HCT116 (cell line): ENCODE measurements at places on chromosomes 7 and 10.

- DNase-seq = no peak
Measured at GRCh38 chr10:56146806-56147205, 214.3 kb downstream of the ZWINT start.

DNA sequence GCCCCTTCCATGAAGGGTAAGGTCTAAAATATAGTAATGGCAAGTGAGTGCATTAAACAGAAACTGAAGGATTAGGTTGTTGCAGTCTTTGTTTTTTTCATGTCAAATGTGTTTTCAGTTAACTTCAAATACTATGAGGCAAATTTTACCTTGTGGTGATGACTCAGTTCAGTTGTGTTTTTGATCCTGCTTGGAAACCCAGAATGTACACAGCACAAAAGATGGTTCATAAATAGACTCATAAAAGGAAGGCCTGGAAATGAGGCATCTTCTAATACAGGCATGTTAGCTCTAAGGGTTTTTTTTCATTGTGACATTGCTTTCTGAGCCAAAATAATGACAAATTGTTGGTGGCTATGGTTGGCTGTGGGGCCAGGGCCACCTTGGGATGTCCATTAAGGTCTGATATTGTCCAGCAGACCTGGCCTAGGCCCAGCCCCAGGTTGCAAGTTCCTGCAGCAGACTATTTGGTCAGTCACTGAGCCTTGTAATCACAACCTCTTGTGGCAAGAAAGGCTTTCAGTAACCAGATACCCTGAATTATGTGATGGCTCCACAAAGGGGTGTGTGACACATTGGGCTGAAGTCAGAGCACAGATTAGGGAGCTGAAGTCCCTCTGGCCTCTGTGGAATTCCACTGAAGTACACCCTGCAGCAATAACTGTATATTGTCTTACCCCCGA lies 69.0 kb upstream of the SAMD8 start:
- DNase-seq = no peak

DNA sequence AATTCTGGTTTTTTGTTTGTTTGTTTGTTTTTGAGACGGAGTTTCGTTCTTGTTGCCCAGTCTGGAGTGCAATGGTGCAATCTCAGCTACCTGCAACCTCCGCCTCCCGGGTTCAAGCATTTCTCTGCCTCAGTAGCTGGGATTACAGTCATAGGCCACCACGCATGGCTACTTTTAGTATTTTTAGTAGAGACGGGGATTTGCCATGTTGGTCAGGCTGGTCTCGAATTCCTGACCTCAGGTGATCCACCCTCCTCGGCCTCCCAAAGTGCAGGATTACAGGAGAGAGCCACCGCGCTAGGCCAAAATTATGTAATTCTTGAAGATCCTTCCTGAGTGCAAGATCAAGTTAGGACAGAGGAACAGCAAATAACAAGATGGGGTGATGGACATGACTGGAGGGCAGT lies 719 bp downstream of the ZNF33B start:
- no peak for DNase-seq

DNA sequence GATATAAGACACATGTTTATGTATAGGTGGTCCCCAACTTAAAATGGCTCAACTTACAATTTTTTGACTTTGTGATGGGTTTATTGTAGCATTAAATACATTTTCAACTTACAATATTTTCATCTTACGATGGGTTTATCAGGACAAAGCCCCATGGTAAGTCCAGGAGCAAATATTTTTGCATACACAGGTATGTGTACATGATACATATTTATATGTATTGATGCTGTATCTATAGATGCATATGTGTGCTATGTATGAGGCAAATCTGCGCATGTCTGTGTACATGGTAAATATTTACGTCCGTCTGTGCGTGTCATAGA lies 664 bp upstream of the UBE3C start:
- no peak for DNase-seq

- no peak for DNase-seq
Measured at GRCh38 chr7:1725766-1726630, 55.9 kb downstream of the ELFN1 start.

DNA sequence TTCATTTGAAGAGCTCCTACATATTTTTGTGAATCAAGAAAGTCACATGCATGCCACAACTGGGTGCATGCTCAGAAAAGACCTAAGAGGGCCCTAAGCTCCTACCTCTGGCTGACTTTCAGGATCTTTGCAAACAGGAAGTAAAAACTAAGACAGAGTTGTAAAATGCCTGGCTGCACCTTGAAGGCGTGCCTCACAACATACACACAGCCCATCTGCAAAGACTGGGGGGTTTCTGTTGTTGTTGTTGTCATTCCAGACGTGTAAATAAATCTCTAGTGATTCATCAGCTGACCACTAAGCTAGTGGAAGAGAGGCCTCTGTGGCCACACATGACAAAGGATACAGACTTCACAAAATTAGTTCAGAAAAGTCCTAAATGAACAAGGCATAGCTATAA lies 31.8 kb downstream of the SMURF1 start:
- no peak for DNase-seq

DNA sequence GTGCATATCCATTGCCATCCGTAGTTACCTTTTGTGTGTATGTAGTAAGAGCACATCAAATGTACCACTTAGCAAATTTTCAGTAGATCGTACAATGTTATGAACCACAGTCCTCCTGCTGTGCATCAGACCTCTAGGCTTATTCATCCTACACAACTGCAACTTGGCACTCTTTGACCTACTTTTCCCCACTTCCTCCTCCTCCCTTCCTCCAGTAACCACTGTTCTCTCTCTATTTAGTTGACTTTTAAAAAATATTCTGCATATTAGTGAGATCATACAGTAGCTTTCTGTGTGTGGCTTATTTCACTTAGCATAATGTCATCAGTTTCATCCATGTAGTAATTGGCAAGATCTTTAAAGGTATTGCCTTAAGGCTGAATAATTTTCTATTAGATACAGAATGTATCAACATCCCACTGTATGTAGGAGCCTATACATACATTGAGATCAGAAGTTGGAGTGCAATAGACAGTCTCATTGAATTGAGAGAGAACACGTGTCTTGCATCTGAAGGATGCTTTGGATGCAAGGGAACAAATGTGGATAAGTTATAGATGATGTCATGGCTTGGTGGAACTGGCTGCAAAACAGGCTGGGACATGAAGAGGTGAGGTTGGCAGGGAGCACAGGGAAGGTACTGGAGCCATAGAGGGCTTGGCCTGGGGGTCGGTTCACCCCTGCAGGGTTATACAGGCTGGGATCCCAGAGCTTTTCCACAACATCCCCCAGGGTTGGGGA lies 83.0 kb upstream of the FAM180A start:
- DNase-seq = no peak

GRCh38 chr7:98211221-98211675 lies at the start of gene BHLHA15:
TSS of gene BHLHA15 (plus strand) at chr7:98211439. CDS start at chr7:98212310, 871 bp downstream.
- no peak for DNase-seq

DNA sequence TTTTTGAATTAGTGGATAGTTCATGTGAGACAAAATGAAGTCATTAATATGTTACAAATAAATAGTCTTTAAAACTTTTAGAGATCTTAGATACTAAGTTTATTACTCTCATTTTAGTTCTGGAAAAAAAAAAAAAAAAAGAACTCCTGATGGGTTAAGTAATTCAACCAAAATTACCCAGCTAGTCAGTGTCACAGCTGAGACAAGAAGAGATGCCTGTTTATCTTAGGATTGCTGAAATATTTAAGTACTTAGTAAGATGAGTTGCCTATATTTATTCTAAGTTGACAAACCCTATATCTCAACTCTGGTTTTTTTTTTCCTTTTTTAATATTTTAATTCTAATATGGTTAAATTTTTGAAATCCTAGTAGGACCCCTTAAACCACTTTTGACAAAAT lies 781.0 kb upstream of the LRRN3 start:
- no peak for DNase-seq

DNA sequence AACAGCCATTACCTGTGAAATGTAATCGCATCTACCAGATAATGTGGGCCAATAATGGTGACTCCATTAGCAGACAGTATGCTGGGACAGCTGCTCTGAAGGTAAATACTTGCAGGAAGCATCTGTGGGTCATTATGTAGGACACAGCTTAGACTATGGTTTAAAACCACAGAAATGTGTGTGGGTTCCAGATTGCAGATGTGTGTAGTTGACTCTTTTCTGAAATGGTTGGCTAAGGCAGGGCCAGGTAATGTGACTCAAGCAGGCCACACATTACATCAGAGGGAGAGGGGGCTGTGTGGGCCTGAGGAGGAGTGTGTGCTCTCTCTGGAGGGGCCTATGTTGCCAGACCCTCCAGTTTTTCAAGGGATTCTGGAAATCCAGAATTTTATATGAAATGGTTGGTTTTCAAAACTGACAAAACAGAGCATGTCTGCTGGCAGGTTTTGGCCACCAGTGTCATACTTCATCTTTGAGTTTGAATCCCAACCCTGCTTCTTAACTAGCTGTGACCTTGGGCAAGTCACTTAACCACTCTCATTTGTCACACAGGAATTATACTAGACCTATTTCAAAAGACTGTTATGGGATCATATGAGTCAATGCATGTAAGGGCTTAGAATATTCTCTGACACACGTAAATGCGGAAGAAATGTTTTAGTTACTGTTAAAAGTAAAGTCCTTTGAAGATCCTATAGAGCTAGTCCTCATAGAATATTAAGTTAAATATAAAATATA lies 64.5 kb downstream of the MCMBP start:
- DNase-seq = no peak

DNA sequence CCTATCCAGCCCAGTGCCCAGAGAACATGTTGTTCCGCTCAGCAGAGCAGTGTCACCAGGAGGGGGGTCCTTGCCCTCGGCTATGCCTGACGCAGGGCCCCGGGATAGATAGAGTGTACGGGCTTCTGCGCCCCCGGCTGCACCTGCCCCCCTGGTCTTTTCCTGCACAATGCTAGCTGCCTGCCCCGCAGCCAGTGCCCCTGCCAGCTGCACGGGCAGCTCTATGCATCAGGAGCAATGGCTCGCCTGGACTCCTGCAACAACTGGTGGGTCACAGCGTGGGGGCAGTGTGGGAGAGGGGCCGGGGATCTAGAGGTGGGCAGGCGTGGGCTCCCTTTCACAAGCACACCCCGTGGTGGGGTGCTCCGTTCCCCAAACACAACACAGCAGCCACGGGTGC lies 31.4 kb upstream of the ZNF862 start:
- no peak for DNase-seq

DNA sequence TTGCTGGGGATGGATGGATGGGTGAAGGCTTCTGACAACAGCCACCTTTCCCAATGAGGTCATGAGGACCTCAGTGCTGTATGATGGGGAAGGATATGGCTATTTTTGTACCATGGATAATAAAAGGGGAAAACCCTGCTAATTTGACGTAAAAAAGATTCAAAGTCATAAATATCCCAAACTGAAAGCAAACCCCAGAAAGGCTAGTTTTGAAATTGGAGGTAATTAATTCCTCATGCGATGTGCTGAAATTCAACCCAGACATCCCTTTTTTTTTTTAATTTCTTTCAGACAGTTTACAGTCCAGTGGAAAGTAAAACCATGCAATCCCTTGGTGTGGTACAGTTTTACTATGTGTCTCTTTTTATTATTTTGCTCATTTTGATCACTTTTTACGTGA lies 254.5 kb upstream of the BMPER start:
- DNase-seq = no peak

DNA sequence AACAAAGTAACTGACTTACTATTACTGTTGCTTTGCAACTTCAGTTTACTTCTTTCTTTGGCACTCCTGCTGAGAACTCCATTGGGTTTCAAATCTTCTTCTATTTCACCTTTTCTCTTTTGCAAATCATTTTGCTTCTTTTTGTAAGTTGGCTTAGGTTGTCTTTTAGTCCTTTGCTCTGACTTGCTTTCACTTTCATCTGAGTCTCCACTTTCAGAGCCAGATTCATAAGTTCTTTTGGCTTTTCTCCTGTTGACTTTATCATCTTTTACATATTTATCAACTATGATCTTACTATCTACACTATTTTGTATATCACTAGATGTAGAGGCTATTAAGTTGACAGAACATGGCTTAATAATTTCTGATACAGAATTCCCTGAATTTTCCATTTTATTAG lies 73.4 kb downstream of the NRBF2 start:
- no peak for DNase-seq

- DNase-seq = no peak
Measured at GRCh38 chr7:128155100-128155740, 85.9 kb upstream of the LEP start.

DNA sequence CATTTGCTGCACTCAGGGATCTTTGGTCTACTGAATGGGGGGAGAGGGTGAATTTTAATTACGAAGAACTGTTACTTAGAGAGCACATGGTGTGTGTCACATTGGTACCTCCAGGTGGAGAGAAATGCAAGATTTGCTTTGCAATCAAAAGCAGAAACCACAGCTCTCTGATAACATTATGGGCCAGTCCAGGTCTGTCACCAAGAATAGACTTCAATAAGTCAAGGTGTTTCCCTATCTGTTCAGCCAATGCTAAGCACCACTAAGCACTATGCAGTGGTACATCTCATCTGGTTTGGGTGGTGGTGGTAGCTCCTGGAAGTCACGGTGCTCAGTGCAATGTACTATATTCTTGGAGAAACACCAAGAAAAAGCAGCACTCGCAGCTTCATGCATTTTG lies 119.6 kb upstream of the AFAP1L2 start:
- DNase-seq = no peak

GRCh38 chr7:100894860-100895700 lies 608 bp downstream of the ACHE start:
- no peak for DNase-seq

GRCh38 chr10:43667761-43668386 lies 19.2 kb upstream of the ZNF32 start:
- no peak for DNase-seq

DNA sequence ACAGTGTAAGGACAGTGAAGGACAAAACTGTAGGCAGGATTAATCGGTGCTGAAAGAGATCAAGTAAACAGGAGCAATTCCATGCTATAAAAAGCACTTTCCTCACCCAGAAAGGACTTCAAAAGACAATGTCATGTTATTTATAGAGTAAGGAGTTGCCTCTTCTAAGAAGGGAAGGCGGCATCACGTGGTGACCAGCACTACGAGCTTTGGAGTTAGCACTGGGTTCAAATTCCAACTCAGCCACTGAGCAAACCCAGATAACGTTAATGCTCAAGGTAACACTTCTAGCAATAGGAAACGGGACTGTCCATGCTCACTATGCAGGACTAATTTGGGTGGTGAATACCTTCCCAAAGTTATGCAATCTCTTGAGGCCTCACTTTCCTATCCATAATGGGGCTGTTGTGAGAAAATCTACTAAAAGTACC lies 715 bp upstream of the PANK1 start:
- DNase-seq = no peak

GRCh38 chr10:36730316-36730715 lies 395.1 kb upstream of the ANKRD30A start:
- DNase-seq = no peak

GRCh38 chr10:129719889-129720590 lies 244.0 kb downstream of the EBF3 start:
- DNase-seq = no peak

GRCh38 chr10:17278607-17279240 lies 50.7 kb downstream of the VIM start:
- DNase-seq = no peak

GRCh38 chr7:74455291-74455804 lies 1.6 kb downstream of the GTF2IRD1 start:
- no peak for DNase-seq

- no peak for DNase-seq
Measured at GRCh38 chr7:106721816-106722785, 61.1 kb upstream of the CCDC71L start.
